ENCODE measurements at places on chromosomes 11 and 22.

GRCh38 chr22:41555325-41555982 is 5.4 kb upstream of the CSDC2 start:
- DNase-seq: no peak

- no peak for DNase-seq
These were observed 22.8 kb downstream of the DHCR7 start for GRCh38 chr11:71425409-71425808.

DNA sequence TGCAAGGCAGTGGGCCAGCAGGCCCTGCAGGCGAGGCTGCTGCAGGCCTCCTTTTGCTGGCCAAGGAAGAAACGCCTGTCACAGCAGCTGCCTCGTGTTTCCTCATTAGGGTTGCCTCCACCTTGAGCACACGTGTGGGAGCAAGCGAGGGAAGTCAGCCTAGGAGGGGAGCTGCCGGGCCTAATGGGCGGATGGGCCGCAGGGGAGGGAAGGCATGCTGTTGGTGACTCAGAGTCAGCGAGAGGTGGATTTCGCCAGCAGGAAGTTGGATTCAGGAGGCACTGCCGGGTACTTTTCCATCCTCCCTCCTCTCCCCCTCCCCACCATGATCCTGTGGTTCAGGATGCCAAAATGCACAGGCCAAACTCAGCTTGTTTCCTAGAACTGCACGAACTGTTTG is 498.7 kb downstream of the METTL15 start:
- DNase-seq: no peak

GRCh38 chr22:30326255-30326705 is 461 bp downstream of the TBC1D10A start:
- no peak for DNase-seq

GRCh38 chr11:104926771-104927611 is 28.7 kb upstream of the CASP12 start:
- no peak for DNase-seq

DNA sequence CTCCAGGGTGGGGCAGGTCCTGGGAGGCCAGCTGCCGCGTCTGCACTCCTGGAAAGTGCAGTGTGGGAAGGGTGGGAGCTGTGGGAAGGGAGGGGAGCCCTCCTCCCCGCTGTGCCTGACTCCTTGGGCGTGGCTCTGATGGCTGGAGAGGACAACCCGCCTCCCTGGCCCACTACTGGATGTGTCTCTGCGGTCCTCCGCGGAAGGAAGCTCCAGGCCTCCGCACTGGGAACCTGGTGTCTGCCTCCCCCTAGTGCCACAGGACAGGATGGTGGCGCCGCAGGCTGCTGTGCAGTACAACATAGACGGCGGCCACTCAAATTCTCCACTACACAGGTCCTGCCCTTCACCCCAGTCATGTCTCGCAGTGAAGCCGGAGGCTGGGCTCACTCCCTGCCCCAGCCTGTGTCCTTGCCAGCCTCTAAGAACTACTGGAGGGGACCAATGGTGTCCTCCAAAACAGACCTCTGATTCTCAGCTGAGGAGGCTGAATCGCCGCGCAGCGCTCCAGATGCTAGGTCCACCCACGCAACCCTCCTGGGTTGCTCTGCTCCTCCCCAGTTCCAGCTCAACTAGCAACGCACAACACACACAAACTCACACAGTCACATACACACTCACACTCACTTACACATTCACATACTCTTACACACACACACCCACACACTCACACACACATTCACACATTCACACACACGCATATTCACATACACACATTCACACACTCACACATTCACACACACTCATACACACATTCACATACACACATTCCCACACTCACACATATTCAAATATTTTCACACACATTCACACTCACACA is 12.4 kb upstream of the DSCAML1 start:
- DNase-seq: no peak

DNA sequence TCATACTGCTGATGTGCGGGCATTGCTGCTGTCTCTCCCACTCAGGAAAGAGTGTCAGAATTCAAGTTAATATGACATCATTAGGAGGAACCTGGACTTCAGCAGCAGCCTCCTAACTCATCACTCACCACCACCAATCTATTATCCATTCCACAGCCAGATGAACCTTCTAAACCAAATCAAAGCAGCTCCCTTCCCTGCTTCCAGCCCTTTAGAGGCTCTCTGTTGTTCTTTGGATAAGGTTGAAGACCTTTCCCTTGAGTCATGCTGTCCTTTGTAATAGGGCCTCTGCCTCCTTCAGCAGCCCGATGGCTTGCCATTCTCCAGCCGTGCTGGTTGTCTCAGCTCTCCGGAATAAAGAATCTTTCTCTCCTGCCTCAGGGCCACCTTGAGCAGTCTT is 301.3 kb downstream of the DDX10 start:
- DNase-seq: no peak

GRCh38 chr11:106222626-106223025 is 145.2 kb downstream of the AASDHPPT start:
- DNase-seq: no peak

GRCh38 chr22:30882974-30883533 is 85.5 kb downstream of the MORC2 start:
- DNase-seq: no peak

DNA sequence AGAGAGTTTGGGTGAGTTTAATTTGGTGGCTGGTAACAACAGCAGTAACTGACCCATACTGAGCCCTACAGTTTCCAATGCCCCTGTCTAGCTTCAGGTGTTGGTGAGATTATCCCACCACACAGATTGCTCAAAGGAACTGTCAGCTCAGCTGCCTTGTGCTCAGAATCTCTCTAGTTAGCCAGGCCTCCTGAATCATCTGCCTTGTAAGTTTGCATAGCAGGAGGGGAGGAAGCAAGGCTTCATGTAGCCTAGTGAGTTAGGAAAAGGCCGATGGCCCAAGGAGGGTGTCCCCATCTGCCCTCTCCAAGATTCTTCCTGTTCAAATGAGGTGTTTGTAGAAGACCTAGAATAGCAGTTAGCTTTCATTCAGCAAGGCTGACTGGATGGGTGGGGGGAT is 74.3 kb downstream of the MICAL2 start:
- DNase-seq: no peak

- no peak for DNase-seq
These were observed 67.5 kb upstream of the THY1 start for GRCh38 chr11:119490253-119491006.

GRCh38 chr11:62324731-62325556 is 12.3 kb upstream of the ASRGL1 start:
- DNase-seq: peak; percentile 63

GRCh38 chr11:63999349-64000025 is 13.2 kb downstream of the OTUB1 start:
- DNase-seq: no peak

- no peak for DNase-seq
These were observed 979.7 kb upstream of the FAT3 start for GRCh38 chr11:91244912-91245311.

DNA sequence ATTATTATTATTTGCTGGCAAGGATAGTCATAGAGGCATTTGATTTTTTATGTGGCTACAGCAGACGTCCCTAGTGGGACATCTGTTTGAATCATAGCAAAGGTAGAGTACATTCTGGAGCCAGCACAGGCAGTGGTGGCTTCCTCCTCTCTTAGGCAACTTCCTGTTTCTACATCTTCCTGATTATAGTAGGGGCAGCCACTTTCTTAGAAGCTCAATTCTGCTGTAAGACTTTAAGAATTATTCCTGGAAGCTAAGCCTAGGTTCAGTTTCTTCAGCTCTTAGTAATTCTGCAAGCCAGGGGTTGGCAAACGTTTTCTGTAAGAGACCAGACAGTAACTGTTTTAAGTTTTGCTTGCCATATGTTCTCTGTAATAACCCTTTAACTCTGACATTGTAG is 129.3 kb upstream of the TENM4 start:
- DNase-seq: peak; percentile 67

- no peak for DNase-seq
These were observed 588.4 kb downstream of the OPCML start for GRCh38 chr11:132943706-132944568.

DNA sequence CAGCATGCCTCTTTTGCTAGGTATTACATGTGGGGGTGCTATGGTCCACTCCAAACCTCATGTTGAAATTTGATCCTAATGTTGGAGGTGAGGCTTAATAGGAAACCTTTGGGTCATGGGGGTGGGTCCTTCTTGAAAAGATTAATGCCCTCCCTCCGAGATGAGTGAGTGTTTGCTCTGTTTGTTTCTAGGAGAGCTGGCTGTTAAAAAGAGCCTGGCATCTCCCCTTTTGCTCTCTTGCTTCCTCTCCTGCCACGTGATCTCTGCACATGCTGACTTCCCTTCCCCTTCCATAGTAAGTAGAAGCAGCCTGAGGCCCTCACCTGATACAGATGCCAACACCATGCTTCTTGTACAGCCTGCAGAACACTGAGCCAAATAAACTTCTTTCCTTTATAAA is 104.5 kb downstream of the FAT3 start:
- DNase-seq: no peak

- DNase-seq: no peak
These were observed 382.5 kb downstream of the NXPE2 start for GRCh38 chr11:115060840-115061239.

DNA sequence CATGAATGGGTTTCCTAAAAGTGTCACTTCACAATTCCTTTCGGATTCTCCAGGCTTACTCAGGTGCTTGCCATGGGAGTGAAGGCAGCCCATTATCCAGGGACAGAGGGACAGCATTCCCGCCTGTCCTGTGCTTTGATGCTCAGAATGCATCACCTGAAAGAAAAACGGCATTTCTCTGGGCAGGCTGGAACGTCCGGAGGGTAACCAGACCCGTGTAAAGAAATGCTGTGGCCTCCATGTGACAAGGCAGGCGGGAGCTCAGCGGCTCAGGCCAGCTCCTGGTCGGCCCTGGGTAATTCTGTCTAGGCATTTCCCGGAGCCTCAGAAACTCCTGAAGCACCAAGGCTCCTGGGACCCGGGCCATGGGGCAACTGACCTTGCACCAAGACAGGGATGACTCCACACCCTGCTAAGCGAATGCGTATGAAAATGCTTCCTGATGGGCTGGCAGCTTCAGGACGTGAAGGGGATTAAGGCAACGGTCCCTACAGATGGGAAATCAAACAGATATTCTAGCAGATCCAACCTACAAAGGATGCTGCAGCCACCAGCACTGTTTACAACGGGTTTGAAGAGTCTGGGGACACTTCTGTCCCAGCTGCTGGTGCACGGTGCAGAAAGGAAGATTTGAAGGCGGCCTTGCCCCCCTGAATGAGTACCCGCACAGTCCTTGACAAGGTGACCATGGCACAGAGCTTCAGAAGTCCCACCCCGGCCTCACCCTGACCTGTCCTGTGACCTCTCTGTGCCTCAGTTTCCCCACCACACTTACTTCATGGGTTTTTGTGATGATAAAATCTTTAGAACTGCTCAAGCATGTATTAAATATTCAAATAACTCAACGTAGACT is 13.6 kb upstream of the FGF3 start:
- no peak for DNase-seq

GRCh38 chr11:8087185-8087584 is 6.2 kb downstream of the TUB start:
- no peak for DNase-seq

- no peak for DNase-seq
These were observed 35.3 kb downstream of the MED15 start for GRCh38 chr22:20542736-20543135.

GRCh38 chr11:38796281-38796680 is 2198.2 kb upstream of the RAG2 start:
- no peak for DNase-seq

GRCh38 chr22:25903294-25903693 is 161.3 kb downstream of the MYO18B start:
- no peak for DNase-seq

DNA sequence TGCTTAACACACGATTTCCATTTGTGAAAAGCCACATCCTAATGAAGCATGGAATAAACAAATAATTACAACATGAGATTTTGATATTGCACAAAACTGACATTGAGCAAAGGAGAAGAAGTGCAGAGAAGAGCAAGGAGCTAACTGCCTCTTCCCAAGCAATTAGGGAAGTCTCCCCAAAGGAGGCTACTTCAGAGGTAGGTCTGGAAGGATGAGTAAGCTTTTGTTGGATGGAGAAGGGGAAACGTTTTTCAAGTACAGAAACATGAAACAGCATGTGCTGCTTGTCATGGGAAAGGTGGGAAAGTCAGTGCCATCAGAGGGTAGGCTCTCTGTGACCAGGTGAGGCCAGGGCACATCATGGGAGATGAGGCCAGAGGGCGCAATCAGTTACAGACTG is 132.2 kb upstream of the SESN3 start:
- peak; percentile 95 for DNase-seq

GRCh38 chr11:3217818-3218482 is 663 bp downstream of the MRGPRG start:
- DNase-seq: no peak

DNA sequence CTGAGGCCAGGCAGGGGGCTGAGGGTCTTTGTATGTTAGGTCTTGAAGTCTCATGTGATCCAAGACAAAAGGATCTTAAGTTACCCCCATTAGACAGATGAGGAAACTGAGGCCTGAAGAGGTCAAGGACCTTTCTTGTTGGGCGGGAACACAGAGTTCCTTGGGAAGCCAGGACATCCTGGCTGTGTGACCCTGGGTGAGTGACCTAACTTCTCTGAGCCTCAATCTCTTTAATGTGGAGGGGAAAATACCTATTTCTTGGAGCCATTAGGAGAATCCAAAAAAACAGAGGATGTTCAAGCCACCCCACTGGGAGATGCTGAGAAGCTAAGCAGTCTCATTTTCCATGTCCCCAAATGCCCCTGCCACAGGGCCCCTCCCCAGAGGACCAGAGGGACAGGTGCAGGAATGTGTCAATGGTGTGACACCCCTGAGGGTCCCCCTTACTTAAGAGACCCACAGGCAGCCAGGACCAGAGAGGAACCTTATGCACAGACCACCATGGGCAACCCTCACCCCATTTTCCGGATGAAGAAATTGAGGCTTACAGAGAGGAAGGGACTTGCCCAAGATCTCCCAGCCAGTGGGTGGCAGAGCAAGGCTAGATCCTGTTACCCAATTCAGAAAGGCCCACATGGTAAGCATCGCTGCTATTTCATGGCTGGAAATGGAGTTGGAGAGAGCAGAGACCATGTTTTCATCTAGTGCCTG is 8.0 kb downstream of the RAC2 start:
- no peak for DNase-seq

- DNase-seq: no peak
These were observed 2.6 kb upstream of the CARD18 start for GRCh38 chr11:105142167-105142566.

DNA sequence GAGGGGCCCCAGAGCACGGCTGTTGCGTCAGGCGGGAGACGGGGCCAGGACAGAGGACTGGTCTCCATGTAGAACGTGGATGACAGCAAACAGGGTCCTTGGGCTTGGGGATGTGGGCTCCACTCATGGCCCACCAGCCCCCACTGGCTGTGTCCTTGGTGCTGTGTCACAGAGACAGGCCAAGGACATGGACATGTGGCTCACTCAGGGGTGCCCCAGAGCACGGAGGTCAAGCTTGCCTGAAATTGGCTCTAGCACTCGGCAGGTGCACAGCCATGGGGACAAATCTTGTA is 14.4 kb downstream of the FADS2 start:
- DNase-seq: no peak

GRCh38 chr11:134614141-134614540 is 202.1 kb upstream of the B3GAT1 start:
- DNase-seq: no peak
